ENCODE measurements at places on chromosomes 2 and 18.

DNA sequence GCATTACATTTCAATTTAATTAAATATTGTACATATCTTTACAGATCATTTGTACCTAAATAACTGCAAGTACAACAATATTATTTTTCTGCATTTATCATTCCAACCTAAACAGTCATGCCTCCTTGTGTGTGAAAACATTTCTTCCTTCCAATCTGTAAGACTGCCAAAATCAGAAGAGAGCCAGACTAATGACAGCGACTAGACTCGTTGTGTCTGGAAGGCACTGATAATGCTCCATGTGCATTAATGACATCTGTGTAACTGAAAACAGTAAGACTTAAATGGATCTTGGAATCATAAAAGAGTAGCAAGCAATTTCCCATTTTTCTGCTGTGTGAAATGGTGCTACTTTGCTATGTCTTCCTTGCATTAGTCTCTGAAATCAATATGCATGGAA is 278.0 kb upstream of the DSEL start:
- DNase-seq = peak; percentile 23

GRCh38 chr18:66616523-66616983 is 12.7 kb upstream of the CDH19 start:
- DNase-seq = no peak

DNA sequence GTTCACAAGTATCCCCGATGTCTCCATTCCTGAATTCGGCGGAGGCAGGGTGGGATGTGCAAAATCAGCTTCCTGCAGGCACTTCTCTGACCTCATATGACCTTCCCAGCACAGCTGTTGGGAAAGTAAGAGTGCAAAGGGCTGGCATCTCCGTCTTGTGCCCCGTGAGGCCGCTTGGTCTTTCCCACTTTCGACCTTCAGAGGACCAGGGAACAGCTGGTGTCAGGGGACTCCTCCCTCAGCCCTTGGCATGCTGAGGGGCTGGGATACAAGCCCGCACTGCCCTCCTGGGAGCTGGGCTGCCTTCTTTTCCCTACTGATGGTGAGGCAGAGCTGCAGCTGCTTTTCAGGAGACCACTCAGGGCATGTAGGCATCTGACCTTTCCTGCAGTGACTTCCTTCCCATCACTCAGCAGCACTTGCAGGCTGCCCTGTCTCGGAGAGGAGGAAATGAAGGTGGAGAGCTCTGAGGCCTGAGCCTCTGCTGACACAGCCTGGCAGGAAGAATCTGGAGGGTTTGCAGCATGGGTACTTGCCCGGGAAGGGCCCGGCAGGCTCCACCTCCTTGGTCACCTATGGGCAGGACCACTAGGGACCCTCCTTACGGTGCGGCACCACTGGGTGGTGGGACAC is 277.2 kb upstream of the HS6ST1 start:
- DNase-seq = no peak

GRCh38 chr2:238150686-238151085 is 8.1 kb upstream of the ERFE start:
- no peak for DNase-seq

DNA sequence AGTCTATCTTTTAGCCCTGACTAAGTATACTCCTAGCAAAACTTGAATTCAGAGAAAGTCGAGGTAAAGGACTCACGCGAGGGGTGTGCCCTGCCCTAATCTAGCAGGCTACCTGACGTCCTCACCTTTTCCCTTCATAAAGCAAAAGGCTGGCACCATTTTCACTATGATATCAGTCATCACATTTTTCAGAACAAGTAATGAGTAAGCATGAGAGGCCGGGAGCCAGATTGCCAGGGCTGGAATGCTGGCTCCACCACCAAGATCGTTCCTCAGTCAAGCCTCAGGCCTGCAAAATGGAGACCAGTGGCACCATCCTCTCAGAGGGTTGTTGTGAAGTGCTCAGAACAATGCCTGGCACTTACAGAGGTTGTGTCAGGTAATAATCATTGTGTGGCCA is 18.7 kb upstream of the NCKAP5 start:
- DNase-seq = peak; percentile 41
